ENCODE measurements at places on chromosomes 3 and 15.

- DNase-seq, result no peak
These were observed 77.3 kb upstream of the PHLDB2 start for GRCh38 chr3:111781561-111782446.

DNA sequence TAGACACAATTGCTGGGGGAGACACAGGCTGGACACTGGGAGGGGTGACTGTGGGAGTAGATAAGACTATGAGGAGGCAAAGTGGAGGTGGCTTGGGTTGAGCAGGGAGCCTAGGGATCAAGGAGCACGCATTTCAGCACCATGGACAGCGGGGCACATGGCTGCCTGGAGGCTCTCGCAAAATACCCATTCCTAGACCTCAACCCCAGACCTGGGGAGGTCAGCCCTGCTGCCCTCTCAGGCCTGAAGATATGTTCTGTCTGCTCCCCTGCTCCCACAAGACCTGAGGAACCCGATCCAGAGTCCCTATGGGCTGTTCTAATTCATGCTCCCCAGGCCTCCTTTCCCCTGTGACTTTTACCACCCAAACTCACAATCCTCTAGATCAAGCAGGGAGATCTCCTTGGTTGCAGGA, 16.0 kb upstream of the CPEB1 start:
- no peak for DNase-seq

- DNase-seq, result no peak
These were observed 16.0 kb upstream of the ADIPOQ start for GRCh38 chr3:186826410-186826975.

DNA sequence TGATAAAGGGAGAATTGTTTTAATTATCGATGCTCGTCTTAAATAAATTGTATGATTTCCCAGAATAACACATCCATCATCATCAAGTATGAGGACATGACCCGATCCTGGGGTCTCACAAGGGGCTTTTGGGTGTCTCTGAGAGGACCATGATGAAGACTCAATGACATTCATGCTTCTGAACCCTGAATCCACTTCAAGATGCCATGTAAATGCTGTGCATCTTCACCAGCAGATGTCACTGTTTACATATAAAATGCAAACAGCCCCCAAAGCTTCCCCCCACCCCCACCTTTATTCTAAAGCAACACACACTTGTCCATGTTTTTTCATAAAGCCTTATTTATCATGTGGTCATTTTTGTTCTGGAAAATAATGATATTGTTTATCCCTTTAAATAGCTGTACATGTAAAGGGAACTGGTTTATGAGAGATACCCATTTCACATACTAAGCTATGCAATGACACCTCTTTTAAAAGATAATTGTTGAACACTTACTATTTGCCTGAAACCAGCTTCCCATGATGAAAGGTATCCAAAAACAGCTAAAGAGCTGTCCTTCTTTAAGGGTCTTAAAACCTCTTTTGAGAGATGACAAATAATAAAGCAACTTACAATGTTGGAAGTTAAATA, 69.7 kb upstream of the UBE3A start:
- no peak for DNase-seq

DNA sequence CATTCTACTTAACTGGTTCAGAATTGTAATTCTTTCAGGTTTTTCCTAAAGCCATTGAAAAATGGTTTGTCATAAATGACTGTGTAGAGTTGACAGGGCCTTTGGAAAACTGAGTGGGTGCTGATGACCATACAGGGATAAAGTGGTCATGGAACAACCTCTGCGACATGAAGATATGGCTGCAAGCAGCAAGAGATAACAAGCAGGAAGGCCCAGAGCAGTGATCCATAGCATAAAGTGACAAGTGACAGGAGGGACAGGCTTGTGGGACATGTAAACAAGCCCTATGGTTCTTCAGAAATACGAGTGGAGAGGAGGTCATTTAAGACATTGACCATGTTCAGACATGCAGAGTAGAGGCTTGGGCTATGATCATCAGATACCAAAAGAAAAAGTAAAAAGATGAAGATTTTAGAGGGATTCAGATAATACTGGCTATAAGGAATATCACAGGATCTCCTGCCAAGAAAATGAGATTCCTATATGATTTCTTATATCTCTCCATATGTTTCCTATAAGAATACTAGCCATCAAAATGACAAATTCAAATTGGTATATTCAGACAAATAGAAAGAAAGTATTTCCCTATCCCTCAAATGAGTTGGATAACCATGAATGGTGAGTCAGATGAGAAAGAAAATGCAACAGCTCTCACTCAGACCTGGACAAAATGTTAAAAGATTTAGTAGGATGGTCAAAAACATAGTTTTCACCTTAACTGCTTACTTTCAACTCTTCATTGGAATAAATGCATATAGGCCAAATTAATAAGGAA, 827.6 kb upstream of the CFAP20DC start:
- no peak for DNase-seq

DNA sequence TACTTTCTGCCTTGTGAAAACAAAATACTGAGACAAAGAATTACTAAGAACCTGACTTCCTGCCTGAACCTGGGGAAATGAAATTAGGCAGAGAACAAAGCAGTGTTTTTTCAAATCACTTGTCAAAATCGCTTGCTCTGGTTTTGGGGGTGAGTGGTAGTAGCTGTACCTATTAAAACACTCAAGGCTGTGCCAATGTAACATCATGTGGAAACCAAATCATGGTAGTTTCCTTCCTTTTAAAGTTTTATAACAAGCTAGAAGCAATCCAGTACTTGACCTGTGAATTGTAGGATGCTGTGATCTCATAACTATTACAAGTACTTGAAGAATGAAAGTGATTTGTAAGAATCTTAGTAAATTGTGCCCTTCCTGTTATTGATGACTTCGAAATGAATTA, 6.7 kb downstream of the CMTM8 start:
- no peak for DNase-seq

DNA sequence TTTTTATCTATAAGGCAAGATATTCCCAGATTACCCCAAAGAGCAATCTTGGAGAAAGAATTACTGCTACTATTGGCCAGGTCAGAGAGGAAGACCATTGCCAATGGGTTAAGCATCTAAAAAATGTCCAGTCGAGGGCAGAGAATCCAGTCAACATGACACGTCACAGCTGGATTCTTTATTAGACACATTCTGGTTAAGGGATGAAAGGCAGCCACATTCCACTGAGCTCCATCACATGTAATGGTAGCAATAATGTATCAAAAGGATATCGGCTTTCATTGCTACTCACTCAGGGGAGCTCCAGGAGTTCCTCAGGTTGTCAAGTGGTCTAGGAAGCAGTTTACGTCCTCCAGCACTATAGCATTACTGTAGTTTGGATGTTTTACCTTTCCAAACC, 421.1 kb downstream of the PLOD2 start:
- no peak for DNase-seq

DNA sequence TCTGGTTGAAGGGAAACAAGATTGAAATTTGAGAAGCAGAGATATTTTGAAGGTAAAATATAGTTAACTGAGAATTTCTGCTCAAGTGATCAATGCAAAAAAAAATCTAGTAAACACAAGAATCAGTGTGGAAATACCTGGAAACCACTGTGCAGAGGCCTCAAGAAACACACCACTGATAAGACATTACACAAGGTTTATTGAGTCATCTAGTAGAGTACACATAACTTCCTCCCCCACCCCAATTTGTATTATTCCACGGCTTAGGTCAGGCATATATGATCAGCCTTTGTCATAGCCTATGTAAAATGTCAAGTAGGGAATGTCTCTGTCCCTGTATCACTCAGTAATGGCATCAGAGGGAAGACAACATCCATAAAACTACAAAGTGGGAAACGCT, 447.8 kb upstream of the BCHE start:
- DNase-seq, result no peak

GRCh38 chr3:150868282-150868681, 37.0 kb downstream of the MINDY4B start:
- DNase-seq, result no peak

DNA sequence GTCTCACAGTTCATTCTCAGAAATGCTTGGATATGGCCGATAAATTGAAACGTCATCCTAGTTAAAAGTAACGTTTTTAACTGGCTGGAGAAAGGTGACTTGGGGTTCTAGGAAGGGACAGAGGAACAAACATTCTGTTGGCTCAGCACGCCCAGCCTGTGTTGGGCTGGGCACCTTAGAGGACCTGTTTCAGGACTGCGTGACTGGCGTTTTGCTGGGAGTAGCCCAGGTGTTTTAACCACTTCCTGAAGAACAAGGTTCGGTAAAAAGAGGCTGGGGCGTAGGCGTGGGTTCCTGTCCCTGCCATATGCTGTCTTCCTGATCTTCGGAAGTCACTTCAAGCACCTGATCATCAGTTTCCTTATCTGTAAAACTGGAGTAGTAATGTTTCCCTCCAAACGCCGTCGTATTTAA, 1.1 kb upstream of the TLNRD1 start:
- DNase-seq, result peak; percentile 52

DNA sequence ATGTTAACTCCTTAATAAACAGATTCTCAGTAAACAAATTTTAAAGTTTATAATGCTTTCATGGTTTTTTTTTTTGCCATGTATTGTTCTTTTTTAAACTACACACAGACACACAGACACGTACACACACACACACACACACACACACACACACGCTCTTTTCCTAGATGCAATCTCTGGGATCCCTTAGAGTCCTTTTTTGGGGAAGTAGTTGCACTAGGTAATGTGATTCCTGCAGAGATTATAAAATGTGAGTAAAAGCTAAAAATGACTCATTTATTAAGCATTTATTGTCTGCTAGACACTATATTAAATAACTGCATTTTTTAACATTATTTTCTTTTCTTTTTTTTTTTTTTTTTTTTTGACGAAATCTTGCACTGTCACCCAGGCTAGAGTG, 19.9 kb downstream of the NDUFB5 start:
- DNase-seq, result no peak

- DNase-seq, result no peak
These were observed 517.0 kb downstream of the SQOR start for GRCh38 chr15:46151786-46152185.

DNA sequence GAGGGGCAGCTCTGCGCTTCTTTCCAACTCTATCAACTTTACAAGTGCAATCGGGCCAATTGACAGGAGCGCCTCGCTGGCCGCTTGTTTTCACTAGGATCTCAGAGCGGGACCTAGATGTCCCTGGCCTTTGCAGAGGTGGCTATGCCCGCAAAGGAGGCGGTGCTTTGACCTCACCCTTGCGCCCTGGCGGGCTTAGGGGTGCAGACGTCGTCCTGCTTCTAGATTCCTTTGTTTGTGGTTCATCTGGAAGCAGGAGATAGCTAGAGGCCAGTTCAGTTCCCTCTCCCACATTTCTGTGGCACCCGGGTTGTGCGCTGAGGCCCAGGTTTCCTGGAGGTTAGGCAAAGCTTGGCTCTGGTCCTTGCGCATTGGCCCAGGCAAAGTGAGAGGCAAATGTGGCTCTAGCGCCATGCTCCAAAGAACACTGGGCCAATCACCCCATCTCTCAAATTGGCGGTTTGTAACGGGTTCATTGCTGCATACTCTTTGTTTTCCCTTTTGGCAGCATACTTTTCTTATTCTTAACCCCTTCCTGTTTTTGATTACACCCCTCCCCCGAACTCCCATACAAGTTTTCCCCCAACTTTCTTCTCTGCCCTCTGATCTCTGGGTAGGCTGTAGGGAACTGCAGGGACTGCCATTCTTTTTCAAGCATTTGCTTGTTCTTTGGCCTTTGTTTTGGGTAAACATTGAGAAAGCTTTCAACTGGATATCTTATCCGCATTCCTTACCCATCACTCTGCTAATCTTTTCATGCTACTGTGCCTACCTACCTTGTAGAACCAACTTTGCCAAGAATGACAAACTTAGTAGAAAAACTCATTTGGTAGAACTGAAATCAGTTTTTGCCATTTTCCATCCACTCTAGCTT, 1.4 kb downstream of the PPM1L start:
- DNase-seq, result no peak

GRCh38 chr3:72277710-72278109, 492.8 kb upstream of the PROK2 start:
- no peak for DNase-seq

DNA sequence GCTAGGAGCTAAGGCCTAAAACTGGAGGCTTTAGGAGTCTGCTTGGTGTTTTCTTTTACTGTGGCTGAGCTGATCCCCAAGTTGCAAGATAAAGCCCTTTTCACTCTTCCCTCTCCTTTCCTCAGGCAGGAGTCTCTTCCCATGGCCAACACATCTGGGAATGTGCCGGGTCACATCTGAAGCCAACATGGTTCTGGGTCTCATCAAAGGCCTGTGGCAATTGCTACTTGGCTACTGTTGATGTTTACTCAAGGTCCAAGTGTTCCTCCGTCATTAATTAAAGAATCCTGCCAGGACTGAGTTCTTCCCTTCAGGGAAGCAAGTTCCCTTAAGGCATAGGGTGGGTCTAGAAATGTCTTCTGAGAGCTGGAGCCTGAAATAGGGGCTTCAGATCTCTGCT, 230.2 kb downstream of the GBE1 start:
- DNase-seq, result no peak

- no peak for DNase-seq
These were observed 98.9 kb upstream of the MME start for GRCh38 chr3:154981201-154981600.

GRCh38 chr15:23569151-23569925, 3.9 kb downstream of the MKRN3 start:
- DNase-seq, result no peak

GRCh38 chr3:52606373-52607085, 70.1 kb downstream of the UQCC5 start:
- DNase-seq, result no peak

DNA sequence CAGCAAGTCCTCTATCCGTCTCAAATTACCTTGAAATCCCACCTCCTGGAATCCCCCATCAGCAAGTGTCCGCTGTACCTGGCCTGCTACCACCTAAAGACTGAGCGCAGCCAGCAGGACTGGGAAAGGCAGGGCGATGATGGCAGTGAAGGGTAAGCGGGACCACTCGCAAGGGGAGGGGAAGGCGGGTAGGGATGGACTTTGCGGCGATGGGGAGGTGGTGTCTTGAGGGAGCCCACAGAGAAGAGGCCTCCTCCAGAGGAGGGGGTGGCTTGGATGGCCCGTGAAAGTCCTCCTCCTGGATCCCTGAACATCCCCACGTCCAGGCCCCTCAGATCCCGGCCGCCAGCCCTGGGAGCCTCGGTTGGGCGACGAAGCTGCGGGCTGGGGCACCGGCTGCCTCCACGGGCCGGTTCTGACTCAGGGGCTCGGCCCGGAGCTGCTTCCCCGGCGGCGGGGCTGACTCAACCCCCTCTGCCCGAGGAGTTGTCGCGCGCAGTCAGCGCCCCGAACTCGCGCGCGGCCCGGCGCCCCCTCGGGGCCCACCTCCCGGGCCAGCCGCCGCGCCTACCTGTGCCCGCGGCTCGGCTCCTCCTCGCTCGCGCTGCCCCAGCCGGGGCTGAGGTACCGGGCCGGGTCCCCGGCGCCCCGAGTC, 512 bp downstream of the LARP6 start:
- no peak for DNase-seq

GRCh38 chr3:31462050-31462569, 70.6 kb upstream of the STT3B start:
- peak; percentile 11 for DNase-seq

- no peak for DNase-seq
These were observed 124.6 kb upstream of the KCNAB1 start for GRCh38 chr3:155995525-155996370.

- DNase-seq, result no peak
These were observed 329.4 kb downstream of the EPHA3 start for GRCh38 chr3:89436846-89437245.

Data from T-helper 22 cell (primary cell).